Naive thymus-derived CD4-positive, alpha-beta T cell (primary cell): ENCODE measurements at places on chromosomes 1 and 21. TPM values are rescaled to one million over a fixed set of nuclear protein-coding genes. Genes with fewer than 3 reads are reported as not detected.

The S100A9 gene
- 22.8 TPM for polyA plus RNA-seq

The SPRR2F gene
- polyA plus RNA-seq: not detected

The LCE2B gene
- polyA plus RNA-seq: not detected

The SETSIP gene
- polyA plus RNA-seq: not detected

The LEFTY1 gene
- not detected for polyA plus RNA-seq

The KRTAP19-3 gene
- not detected for polyA plus RNA-seq

The CENPS gene
- polyA plus RNA-seq: 8.7 TPM

The EFNA3 gene
- polyA plus RNA-seq: 0.72 TPM

The ORC1 gene
- polyA plus RNA-seq: 0.74 TPM

The OR2T33 gene
- polyA plus RNA-seq: not detected

The KIAA1614 gene
- 0.12 TPM for polyA plus RNA-seq

The PCP4 gene
- not detected for polyA plus RNA-seq

The MTARC2 gene
- not detected for polyA plus RNA-seq

The KDF1 gene
- polyA plus RNA-seq: 6.9 TPM

The ITGB2 gene
- 459 TPM for polyA plus RNA-seq

The PRMT6 gene
- 23.6 TPM for polyA plus RNA-seq

The LIN28A gene
- not detected for polyA plus RNA-seq
